IPS DF 19.7 (cell line): ENCODE measurements at places on chromosomes 13 and 19.

- DNase-seq = no peak
Measured at GRCh38 chr13:77176350-77176749, 149.4 kb upstream of the FBXL3 start.

- peak; percentile 88 for DNase-seq
Measured at GRCh38 chr19:47047763-47048405, 540 bp downstream of the TMEM160 start.

GRCh38 chr19:10403137-10404021 lies at the start of gene CDC37:
TSS of gene CDC37 (minus strand) at chr19:10403542. CDS start at chr19:10403479, 63 bp downstream.
- DNase-seq = no peak

DNA sequence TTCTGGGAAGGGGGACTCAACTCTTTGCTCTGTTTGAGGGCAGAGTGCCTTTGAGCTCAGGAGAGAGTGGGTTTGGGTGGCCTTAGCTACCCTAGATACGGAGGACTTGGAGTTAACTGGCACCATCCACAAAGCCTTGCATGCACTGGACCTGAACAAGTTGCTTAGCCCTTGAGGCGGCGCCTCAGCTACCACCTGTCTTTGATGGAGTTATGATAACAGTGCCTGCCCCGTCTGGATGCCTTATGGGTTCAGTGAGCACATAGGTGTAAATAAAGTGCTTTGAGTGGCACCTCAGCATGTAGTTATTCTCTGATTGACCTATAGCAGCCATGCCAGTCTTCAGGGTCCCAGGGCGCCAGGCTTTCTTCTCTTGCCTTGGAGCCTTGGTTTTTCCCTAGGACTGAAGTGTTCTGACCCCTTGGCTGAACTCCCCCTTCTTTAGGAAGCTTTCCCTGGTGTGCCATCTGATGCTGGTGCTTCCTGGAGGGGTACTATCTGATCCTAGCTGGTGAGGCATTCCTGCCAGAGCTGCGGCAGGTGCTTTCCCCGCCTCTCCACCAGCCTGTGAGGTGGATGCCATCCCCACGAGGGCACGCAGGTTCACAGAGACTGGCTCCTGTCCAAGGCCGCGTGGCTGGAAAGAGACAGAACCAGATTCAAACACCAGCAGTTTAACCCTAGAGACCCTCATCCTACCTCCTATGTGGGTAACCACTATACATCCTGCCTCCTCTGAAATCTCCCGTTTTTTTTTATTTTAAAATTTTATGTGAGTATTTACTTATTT lies 5.8 kb downstream of the BCKDHA start:
- DNase-seq = no peak

- DNase-seq = no peak
Measured at GRCh38 chr13:94339116-94339687, 140.3 kb downstream of the DCT start.

DNA sequence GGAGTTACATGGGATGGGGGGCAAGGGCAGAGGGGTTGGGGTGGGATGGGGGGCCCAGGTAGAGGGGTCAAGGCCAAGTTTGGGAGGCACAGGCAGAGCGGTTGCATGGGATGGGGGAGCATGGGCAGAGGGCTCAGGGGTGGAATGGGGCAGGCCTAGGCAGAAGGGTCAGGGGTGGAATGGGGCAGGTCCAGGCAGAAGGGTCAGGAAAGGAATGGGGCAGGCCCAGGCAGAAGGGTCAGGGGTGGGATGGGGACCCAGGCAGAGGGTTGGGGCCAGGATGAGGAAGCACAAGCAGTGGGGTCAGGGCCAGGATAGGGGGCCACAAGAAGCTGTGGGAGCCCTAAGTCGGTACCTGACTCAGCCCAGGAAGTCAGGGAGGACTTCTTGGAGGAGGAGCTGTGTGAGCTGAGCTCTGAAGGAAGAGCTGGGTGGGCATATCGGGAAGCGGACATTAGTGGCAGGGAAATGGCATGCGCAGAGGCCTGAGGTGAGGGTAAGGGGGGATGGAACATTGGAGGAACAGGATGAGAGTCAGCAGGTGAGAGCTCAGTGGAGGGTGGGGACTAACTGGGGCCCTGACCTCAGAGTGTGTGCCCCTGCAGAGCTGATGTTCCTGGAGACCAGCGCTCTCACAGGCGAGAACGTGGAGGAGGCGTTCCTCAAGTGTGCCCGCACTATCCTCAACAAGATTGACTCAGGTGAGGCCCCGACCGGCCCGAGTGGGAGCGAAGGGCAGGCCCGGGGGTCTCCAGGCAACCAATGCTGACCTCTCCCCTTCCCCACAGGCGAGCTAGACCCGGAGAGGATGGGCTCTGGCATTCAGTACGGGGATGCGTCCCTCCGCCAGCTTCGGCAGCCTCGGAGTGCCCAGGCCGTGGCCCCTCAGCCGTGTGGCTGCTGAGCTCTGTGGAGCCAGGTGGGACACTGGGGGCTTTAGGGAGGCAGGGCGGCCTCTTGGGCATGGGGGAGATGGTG lies 8.3 kb downstream of the RAB4B start:
- DNase-seq = no peak

- no peak for DNase-seq
Measured at GRCh38 chr13:112455476-112456059, 79.4 kb downstream of the SPACA7 start.

GRCh38 chr19:56842412-56842811 lies 1.9 kb upstream of the PEG3 start:
- no peak for DNase-seq

DNA sequence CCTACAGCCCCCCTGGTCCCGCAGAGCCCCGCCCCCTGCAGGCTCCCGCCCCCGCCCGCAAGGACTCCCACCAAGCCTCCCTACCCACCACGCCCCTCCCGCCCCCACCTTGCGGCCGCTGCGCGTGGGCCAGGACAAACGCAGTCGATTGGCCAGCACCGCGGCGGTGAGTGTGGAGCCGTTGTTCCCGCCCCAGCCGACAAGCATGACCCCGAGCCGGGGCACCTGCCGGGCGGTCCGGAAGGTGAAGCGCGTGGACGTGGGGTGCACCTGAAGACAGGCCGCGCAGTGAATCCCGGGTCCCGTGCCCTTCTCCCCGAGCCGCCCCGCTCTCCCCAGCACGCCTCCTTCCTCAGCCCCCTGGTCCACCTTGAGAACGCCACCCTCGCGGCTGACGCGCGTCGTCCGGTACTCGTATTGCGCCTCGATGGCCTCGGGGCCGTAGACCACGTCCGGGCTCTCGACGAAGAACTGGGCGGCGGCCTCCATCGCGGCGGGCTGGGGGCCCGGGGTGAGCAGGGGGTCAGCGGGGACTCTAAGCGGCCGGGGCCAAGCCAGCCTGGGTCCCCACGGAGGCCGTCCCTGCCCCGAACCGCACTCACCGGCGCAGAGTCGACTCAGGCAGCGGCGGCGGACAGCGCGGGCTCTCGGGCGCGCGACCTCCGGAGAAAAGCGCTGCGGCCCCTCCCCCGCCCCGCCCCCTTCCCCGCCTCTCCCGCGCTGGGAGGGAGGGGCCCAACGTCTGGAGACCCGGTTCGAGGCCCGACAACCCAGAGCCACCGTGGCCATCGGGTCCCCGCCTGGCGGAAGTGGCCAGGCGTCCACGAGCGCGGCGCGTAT lies at the start of gene ISYNA1:
Gene ISYNA1, minus strand, starts transcription at position 643 of the 840 bp plus-strand sequence. Its CDS starts 154 bp downstream, at position 489.
- no peak for DNase-seq

GRCh38 chr13:61830475-61830874 lies 414.8 kb upstream of the PCDH20 start:
- no peak for DNase-seq

DNA sequence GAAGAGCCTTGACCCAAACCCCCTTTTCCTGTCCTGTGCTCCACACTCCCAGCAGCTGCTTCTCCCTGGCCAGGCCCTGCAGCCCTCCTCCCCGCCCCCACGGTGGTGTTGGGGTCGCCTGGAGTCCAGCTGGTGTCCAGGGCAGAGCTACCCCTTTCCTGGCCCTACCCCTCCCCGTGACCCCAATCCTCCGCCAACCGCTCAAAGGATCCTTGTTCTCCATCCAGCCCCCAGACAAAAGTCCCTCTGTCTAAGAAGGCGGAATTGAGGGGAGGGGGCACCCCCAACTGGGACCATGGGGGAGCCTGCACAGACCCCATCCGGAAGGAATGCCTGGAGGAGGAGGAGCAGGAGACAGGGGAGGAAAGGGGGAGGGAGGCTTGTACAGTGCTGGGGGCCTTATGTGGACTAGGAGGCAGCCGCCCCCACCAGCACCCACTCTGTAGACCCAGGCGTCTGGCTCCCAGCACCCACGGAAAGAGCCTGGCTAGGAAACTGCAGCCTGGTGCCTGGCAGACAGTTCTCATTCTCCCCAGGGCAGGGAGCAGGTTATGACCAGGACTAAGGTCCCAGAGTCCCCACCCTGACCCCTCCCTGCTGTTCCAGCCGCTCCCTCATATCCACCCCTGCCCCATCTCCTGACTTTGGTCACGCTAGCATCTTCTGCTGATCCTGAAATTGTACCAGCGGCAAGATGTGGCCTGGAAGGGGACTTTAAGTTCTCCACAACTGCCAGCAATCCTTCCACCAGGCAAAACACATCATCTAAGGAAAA lies at the start of gene FXYD3:
Gene FXYD3, plus strand, starts transcription at position 647 of the 775 bp plus-strand sequence. CDS start 3,554 bp downstream, outside the sequence.
- DNase-seq = no peak

DNA sequence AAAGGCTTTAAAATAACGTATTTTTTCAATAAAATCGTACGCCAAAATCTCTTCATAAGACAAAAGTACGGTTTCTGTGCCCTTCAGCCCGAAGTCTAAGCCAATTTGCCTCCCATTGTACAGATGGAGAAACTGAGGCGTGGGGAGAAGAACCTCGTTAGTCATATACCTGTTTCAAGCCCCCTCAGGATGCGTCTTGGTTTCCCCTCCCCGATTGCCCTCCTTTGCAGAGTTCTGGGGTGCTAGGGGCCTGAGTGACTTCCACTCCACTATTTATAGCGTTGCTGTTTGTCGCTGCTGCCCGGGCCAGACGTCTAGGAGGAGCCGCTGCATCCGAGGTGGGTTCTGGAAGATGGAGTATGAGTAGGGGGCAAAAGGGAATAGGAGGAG lies 2.3 kb upstream of the LTBP4 start:
- DNase-seq = no peak

DNA sequence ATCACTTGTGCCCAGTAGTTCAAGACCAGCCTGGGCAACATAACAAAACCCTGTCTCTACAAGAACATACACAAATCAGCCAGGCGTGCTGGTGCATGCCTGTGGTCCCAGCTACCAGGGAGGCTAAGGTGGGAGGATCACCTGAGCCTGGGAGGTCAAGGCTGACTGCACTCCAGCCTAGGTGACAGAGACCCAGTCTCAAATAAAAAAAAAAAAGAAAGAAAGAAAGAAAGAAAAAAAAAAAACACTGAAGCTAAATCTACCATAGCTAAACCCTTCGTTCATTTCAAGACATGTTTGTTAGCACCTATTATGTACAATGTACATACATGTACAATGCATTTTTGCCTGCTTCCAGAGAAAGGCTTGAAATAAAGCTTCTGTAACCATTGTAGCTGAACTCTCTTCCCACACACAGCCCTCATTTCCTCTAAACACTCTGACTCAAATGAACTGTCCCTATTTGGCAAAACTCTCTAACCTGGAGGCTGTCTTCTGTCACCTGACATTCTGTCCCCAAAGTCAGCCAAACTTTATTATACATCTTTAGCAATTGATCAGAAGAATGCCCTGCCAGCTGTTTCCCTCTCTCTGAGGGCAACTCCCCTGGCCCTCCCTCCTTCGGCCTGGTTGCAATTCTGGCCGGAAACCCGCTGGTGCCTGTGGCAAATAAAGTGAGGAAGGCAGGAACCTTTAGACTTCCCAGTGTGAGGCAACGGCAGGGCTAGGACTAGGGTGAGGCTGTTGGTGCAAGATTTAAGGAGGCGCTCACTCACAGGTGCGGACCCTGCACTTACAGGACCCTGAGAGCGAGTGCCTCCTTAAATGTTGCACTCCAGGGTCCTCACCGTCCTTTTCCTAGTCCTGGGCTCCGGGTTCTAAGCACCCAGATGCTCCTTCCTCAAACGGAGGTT lies 1.8 kb downstream of the ETHE1 start:
- DNase-seq = no peak

GRCh38 chr13:91571681-91572080 lies 173.3 kb downstream of the GPC5 start:
- no peak for DNase-seq

DNA sequence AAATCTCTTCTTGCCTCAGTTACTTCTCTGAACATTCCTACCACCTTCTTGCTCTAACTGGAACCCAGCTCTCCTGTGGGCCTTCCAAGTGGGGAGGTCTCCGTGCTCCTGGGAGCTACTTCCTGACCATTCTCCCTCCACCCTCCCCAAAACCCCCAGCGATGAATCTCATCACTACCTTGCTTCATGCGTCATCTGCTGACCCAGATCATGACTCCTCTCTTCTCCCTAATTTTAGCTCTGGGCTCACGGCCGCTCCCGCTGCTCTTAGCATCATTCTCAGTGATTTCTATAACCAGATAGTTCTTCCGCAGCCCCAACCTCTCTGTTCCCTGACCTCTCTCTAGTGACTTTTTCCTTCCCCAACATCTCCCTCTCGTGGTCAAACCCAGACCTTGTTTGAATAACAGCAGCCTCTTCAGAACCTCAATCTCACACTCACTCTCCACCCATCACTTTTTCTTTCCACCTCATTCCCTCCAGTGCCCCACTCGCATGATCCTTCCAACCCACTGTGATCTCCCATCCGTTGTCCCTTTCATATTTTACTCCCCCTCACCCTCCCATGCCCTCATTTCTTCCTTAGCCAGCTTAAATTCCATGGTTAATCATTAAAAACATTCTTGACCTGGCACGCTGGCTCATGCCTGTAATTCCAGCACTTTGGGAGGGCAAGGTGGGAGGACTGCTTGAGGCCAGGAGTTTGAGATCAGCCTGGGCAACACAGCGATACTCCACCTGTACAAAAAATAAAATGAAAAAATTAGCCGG lies 21.8 kb downstream of the MRPS12 start:
- no peak for DNase-seq

GRCh38 chr13:91302111-91302510 lies 45.4 kb upstream of the MIR17HG start:
- no peak for DNase-seq

- no peak for DNase-seq
Measured at GRCh38 chr19:13764821-13765394, 586 bp downstream of the MRI1 start.

DNA sequence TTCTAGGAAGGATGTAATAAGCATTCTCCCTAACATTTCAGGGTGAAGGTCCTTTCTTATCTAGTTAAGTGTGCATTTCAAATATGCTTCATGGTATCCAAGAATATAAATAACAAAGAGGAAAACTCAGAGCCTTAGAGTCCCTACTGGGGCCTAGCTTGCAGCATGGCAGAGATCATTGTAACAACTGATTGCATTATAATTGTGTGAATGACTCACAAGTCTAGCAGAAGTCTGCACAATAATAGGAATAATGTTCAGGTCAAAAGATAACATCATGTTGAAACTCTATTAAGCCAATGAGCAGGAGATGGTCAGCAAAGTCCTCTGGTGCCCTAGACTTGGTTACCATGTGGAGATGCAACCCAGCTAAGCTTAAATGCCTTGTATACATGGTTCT lies 3.4 kb downstream of the POSTN start:
- DNase-seq = peak; percentile 7

- DNase-seq = peak; percentile 50
Measured at GRCh38 chr19:28878862-28879566, 333.9 kb downstream of the UQCRFS1 start.
